ENCODE measurements at places on chromosomes 12 and 14. TPM values are rescaled to one million over a fixed set of nuclear protein-coding genes. Genes with fewer than 3 reads are reported as not detected.

SIX1 gene
- total RNA-seq, result 18.0 TPM

SYCP3 gene
- 0.12 TPM for total RNA-seq

GLIPR1L2 gene
- 3.4 TPM for total RNA-seq

AQP5 gene
- 3.3 TPM for total RNA-seq

GNS gene
- total RNA-seq, result 146 TPM

LRRC10 gene
- not detected for total RNA-seq

OTOGL gene
- 0.82 TPM for total RNA-seq

MDM2 gene
- 58.7 TPM for total RNA-seq

HOXC12 gene
- not detected for total RNA-seq

CDKN3 gene
- total RNA-seq, result 12.8 TPM

KRT80 gene
- 0.70 TPM for total RNA-seq

TMBIM4 gene
- total RNA-seq, result 82.2 TPM

TSPAN8 gene
- total RNA-seq, result 23.5 TPM

LHX5 gene
- total RNA-seq, result not detected
